Fibroblast of the conjunctiva (primary cell): ENCODE measurements at places on chromosomes 5 and 9.

- no peak for DNase-seq
Measured at GRCh38 chr9:112945620-112946208, 55.0 kb upstream of the SLC46A2 start.

DNA sequence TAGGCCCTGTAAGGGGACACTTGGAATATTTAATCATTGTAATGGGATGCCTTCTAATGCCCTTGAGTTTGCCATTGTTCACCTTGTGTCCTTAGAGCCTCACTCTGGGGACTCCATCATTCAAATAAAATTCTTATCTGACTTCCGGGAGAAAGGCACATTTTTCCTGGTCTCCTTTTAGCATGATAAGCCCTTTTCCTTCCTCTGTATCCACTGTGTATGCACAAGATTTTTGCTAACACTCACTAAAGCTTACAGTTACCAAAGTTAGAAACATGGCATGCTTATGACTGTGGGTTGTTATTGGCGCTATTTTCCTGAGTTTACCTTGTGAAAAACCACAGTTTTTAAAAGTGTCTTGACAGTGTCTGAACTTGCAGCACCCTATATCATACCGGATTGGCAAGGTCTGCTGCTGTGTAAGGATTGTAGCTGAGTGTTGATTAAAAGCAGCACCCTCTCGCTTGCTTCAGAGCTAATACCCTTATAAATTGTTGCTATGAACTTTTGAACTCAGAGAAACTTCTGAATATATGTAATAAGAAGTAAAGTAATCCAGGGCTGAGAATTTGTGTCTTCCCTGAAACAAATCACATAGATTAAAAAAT is 46.4 kb downstream of the SNCAIP start:
- DNase-seq, result no peak

- no peak for DNase-seq
Measured at GRCh38 chr9:15785584-15785983, 232.7 kb downstream of the CCDC171 start.

GRCh38 chr5:170745481-170746071 is 37.9 kb upstream of the GABRP start:
- no peak for DNase-seq

DNA sequence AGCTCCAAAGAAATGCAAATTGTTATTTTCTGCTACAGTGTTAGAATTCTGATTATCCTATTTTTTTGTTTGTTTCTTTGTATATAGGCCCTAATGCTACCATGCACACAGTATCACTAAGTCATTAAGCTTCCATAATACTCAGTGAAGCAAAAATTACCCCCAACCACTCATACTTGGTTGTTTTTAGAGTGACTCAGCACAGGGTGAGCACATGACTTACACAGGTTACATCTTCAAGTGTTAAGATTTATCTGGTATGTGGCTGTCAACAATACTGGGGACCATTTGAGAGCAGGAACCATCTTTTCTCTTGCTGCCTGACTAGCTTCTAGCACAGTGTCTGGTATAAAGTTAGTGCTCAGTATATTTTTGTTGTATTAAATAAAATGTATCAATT is 255.8 kb upstream of the SLC24A2 start:
- no peak for DNase-seq

- no peak for DNase-seq
Measured at GRCh38 chr5:87951661-87952060, 317.0 kb downstream of the TMEM161B start.

DNA sequence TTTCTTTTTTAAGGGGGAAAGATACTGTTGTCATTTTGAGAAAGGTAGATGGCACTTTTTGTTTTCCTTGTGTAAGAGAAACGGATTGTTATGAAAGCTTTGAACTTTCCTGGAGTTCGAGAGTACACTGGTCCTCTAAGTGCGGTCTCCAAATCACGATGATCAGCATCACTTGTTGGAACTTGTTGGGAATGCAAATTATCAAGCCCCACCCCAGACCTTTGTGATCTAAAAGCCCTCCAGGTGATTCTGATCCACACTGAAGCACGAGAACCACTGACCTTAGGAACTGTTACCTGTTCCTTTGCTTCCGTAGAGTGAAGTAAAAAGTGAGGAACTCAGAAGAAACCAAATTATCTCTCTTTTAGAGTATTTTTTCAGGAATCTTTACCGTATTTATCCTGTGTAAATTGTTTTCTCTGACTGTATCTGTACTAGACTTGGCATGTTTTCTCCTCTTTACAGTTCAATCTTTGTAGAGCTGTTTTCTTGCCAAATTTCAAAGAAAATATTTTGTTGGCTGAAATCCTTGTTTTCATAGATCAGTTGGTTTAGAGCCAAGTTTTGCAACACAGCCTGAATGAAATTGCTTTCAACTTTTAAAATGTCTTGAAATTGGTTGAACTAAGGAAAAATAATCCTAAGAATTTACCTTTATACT is 4.0 kb downstream of the MAT2B start:
- DNase-seq, result peak; percentile 65

DNA sequence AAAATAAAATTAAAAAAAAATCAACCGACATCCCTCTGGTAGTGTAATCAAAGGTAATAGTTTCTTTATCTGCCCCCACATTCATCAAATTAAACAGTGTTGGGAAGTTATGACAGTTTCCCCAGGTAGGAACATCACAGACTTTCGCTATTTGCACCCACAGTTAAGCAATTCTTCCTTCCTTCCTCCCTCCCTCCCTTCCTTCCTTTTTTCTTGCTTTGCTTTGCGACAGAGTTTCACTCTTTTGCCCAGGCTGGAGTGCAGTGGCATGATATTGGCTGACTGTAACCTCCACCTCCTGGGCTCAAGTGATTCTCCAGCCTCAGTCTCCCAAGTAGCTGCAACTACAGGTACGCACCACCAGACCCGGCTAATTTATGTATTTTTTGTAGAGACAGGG is 10.8 kb upstream of the BICD2 start:
- DNase-seq, result no peak

- DNase-seq, result no peak
Measured at GRCh38 chr9:135329571-135330306, 149.8 kb upstream of the PPP1R26 start.

- DNase-seq, result no peak
Measured at GRCh38 chr9:76620581-76620980, 143.7 kb upstream of the PCA3 start.

- peak; percentile 26 for DNase-seq
Measured at GRCh38 chr9:134171316-134172197, 7.2 kb upstream of the RNU6ATAC start.

- no peak for DNase-seq
Measured at GRCh38 chr9:112792670-112793069, 42.1 kb downstream of the SNX30 start.

DNA sequence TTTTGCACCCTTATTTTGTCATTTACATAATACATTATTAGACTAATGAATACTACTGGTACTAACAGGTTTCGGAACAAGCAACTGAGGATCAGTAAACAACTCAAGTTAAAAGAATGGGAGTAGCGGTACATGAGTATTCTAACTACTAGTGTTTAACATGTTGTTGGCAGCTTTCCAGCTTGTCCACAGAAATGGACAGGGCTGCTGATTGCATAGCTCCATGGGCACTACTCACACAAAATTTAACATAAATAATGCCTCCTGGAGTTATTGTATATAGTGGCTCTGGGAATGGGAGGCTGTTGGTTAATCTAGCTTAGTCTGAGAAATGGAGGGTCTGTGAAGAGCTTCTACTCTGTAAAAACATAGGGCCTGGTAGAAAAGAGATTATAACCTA is 6.7 kb downstream of the NCBP1 start:
- DNase-seq, result no peak
